Left lung (tissue), 14 donors: ENCODE measurements at places on chromosomes 13 and 19.

DNA sequence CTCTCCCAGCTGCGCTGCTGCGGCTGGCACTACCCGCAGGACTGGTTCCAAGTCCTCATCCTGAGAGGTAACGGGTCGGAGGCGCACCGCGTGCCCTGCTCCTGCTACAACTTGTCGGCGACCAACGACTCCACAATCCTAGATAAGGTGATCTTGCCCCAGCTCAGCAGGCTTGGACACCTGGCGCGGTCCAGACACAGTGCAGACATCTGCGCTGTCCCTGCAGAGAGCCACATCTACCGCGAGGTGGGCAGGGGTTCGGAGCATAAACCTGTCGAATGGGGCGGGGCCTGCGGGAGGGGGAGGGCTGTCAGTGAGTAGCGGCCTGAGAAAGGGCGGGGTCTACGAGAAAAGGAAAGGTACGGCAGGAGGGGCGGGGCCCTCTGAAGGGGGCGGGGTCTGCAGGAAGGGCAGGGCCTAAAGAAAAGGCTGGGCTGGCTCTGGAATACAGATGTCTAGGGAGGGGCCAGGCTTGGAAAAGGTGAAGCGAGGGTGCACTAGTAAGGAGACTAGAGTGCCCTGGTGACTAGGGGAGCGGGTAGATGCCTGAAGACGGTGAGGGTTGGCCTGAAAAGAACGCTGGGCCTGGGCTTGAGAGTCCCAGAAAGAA, 3.6 kb downstream of the CD37 start:
- peak; percentile 20 for DNase-seq

- DNase-seq: no peak
Observed at GRCh38 chr13:39232401-39232980, 194.2 kb downstream of the NHLRC3 start.

- DNase-seq: no peak
Observed at GRCh38 chr13:86491121-86491520, 691.9 kb upstream of the SLITRK6 start.

DNA sequence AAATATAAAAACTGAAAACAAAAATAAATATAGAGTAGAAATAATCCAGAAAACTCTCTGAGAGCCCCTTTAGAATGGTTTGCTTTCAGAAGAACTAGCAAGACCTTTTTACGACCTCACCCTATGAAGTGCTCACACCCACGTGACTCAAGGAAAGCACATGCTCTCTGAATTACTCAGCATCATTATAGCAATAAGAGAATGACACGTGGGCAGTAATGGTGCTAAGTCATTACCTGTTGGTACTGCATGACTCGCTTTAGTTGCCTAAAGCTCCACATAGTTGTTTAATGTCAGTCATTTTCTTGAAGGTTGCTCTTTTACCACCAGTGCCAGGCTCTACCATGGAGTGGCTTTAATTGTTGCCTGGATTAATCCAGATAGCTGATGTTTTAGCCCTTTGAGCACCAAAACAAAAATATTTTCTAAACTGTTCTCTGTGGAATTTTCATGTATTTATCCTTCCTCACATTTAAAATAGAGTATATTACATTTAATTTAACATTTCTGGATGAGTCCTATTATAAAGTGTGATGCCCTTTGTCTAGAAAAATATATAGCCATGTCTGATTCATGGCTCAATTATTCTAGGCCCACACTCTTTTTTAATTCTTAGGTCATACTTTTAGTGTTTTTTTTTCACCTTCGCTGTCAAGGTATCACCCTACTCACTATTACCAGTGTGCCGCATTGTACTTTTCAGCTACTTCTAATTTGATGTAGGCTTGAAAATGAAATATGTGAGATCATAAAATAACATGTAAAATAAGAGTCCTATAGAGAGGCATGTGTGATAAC, 56.8 kb downstream of the THSD1 start:
- no peak for DNase-seq
